Left lung (tissue), 14 donors: ENCODE measurements at places on chromosomes 4 and X. TPM values are rescaled to one million over a fixed set of nuclear protein-coding genes. Genes with fewer than 3 reads are reported as not detected.

DNA sequence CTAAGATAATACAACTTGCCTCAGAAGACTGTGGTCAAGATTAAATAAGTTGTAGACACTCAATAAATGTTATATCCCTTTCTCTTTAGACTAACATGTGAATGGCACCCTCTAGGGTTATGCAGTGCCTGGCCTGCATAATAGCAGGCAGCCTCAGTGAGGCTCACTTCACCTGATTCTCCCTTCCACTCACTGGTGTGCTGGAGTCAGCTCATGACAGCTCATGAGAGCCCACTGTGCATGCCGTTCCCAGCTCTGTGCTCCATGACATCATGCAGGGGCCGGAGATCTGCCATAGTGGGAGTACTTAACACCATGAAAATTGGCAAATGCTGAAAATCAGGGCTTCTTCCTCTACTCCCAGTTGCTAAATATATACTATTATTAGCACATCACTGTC, 64.5 kb downstream of the TEC start:
- no peaks in the 10 kb centered on the region for H3K4me1 ChIP-seq
- no peaks in the 10 kb centered on the region for H3K36me3 ChIP-seq
- DNase-seq: no peak
- H3K27me3 ChIP-seq: no peaks in the 10 kb centered on the region

GRCh38 chr4:162644346-162644745, 480.5 kb upstream of the FSTL5 start:
- no peaks in the 10 kb centered on the region for H3K36me3 ChIP-seq
- no peak for DNase-seq
- H3K27ac ChIP-seq: no peak overlapping the region
- no peaks in the 10 kb centered on the region for H3K4me1 ChIP-seq

DNA sequence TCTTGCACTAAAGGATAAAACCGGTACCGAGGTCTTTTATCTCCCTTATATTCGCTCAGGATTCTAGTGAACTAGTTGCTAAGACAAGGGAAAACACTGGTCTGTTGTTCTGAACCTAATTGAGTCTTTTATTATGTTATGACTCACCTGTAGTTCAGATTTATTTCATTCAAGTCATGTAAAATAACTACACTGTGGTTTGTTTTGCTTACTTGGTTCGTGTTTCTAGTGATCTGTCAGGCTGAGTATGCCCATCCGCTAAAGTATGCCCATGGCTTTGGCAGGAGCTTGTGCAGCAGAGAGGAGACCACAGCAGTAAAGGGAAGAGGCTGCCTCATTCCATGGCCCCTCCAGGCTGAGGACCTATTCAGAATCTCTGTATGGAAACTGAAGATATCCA, 126.1 kb downstream of the AFF1 start:
- no peak overlapping the region for H3K27ac ChIP-seq
- DNase-seq: no peak
- H3K36me3 ChIP-seq: peaks cover 13% of the 10 kb centered on the region
- H3K27me3 ChIP-seq: no peaks in the 10 kb centered on the region

GRCh38 chrX:9117851-9118250, 83.9 kb upstream of the FAM9B start:
- no peak overlapping the region for H3K27ac ChIP-seq
- H3K4me3 ChIP-seq: no peak overlapping the region
- no peaks in the 10 kb centered on the region for H3K36me3 ChIP-seq
- no peaks in the 10 kb centered on the region for H3K4me1 ChIP-seq

- H3K36me3 ChIP-seq: no peaks in the 10 kb centered on the region
- H3K4me1 ChIP-seq: peaks cover 58% of the 10 kb centered on the region
- no peaks in the 10 kb centered on the region for H3K27me3 ChIP-seq
- peak overlapping the region; percentile 43 for H3K4me3 ChIP-seq
Measured at GRCh38 chr4:6695660-6696610, 2.3 kb downstream of the S100P start.

DNA sequence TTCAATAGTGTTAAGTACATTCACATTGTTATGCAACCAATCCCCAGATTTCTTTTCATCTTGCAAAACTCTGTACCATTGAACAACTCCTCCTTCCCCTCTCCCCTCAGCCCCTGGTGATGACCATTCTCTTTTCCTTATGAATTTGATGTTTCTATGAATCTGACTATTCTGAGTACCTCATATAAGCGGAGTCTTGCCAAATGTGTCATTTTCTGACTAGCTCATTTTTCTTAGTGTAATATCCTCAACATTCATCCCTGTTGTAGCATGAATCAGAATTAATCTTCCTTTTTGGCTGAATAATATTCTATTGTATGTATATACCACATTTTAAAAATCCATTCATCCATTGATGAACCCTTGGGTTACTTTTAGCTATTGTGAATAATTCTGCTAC, 34.0 kb downstream of the SMIM20 start:
- no peak overlapping the region for H3K27ac ChIP-seq
- H3K4me1 ChIP-seq: no peaks in the 10 kb centered on the region
- no peak for DNase-seq

DNA sequence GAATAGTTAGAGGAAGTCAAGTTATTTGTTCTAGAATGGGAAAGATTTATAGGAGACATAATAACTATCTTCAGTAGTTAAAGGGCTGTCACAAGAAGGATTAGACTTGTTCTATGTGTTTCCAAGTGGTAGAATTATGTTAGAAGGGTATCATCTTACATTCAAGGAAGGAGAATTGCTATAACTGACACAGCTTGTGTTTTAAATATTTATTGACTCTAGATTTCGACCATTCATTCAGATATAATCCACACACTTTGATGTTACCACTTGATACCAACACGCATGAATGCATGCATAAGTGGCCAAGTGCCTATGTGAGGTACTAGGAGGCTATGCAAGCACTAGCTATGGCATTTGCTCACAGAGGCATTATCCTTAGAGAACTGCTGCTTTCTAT, 122.7 kb downstream of the CCNB3 start:
- H3K4me1 ChIP-seq: no peaks in the 10 kb centered on the region
- DNase-seq: no peak
- no peaks in the 10 kb centered on the region for H3K27me3 ChIP-seq

GRCh38 chr4:82042042-82042441, 331.7 kb downstream of the HNRNPD start:
- peaks cover 14% of the 10 kb centered on the region for H3K4me1 ChIP-seq
- H3K27me3 ChIP-seq: peaks cover 11% of the 10 kb centered on the region
- H3K36me3 ChIP-seq: no peaks in the 10 kb centered on the region
- H3K27ac ChIP-seq: no peak overlapping the region
- no peak overlapping the region for H3K4me3 ChIP-seq
- DNase-seq: no peak

- no peaks in the 10 kb centered on the region for H3K27me3 ChIP-seq
- no peaks in the 10 kb centered on the region for H3K36me3 ChIP-seq
- H3K4me1 ChIP-seq: no peaks in the 10 kb centered on the region
- no peak overlapping the region for H3K27ac ChIP-seq
- DNase-seq: no peak
Measured at GRCh38 chrX:116449156-116449555, 12.8 kb downstream of the SLC6A14 start.

GRCh38 chr4:7375427-7375826, 59.3 kb downstream of the PSAPL1 start:
- no peak for DNase-seq
- no peak overlapping the region for H3K4me3 ChIP-seq
- no peak overlapping the region for H3K27ac ChIP-seq
- no peaks in the 10 kb centered on the region for H3K36me3 ChIP-seq
- H3K4me1 ChIP-seq: no peaks in the 10 kb centered on the region

- no peak overlapping the region for H3K27ac ChIP-seq
- H3K36me3 ChIP-seq: no peaks in the 10 kb centered on the region
- no peak overlapping the region for H3K4me3 ChIP-seq
- no peaks in the 10 kb centered on the region for H3K4me1 ChIP-seq
Measured at GRCh38 chrX:39827951-39828350, 269.8 kb downstream of the BCOR start.

DNA sequence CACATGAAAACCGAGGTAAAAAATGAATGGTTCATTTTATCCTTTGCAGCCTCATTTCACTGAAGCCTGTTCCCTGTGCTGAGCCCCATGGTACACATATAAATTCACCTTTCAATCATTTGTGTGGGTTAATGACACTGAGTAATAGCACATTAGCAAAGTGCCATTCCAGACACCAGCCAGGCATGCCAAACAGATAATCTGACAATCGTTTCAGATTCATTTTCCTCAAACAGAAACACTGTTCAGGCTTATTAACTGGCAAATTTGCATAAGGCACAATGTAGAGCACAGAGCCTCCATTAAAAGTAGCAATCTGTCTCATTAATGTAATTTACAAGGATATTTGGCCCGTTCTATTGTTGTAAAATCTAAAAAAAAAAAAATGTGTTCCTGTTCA, 76.2 kb downstream of the UNC5C start:
- H3K36me3 ChIP-seq: no peaks in the 10 kb centered on the region
- DNase-seq: no peak
- H3K4me3 ChIP-seq: no peak overlapping the region
- H3K27me3 ChIP-seq: no peaks in the 10 kb centered on the region

- H3K27me3 ChIP-seq: no peaks in the 10 kb centered on the region
- peaks cover 20% of the 10 kb centered on the region for H3K4me1 ChIP-seq
- no peaks in the 10 kb centered on the region for H3K36me3 ChIP-seq
- H3K4me3 ChIP-seq: no peak overlapping the region
Measured at GRCh38 chrX:154349359-154349935, 25.0 kb downstream of the FLNA start.

DNA sequence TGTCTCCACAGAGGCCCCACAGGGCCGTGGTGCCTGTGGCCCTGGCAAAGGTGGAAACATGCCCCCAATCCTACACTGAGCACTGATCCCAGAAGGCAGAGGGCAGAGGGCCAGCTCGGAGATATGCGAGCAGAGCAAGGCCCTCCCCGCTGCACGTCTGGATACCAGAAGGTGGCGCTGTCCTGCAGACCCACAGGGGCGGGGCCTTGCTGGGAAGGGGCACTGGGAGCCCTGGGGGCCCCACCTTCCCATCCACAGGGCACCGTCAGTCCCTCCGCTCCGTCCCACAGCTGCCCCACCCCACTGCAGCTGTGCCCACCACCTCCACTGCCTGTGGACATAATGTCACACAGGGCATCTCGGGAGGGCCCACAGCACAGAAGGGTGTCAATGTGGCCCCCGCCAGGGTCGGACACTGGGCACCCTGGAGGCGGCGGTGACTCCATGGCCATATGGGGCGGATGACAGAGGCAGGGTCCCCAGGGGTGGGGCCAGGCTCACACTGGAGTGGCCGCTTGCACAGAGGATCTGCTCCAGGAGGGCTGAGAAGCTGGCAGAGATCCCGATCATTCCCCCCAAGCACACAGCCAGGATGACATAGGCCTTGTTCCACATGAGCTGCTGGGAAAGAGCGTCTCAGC, 4.8 kb downstream of the SLC49A3 start:
- H3K4me1 ChIP-seq: peaks cover 49% of the 10 kb centered on the region
- H3K4me3 ChIP-seq: no peak overlapping the region
- H3K27ac ChIP-seq: no peak overlapping the region
- H3K27me3 ChIP-seq: peaks cover 8% of the 10 kb centered on the region
- DNase-seq: peak; percentile 60

- H3K27ac ChIP-seq: no peak overlapping the region
- no peak for DNase-seq
- no peaks in the 10 kb centered on the region for H3K27me3 ChIP-seq
- H3K36me3 ChIP-seq: no peaks in the 10 kb centered on the region
Measured at GRCh38 chrX:7570432-7571029, 272.4 kb upstream of the VCX start.

GRCh38 chr4:143351774-143352451, 15.2 kb downstream of the GAB1 start:
- no peaks in the 10 kb centered on the region for H3K27me3 ChIP-seq
- H3K27ac ChIP-seq: peak overlapping the region; percentile 53
- peaks cover 50% of the 10 kb centered on the region for H3K4me1 ChIP-seq

DNA sequence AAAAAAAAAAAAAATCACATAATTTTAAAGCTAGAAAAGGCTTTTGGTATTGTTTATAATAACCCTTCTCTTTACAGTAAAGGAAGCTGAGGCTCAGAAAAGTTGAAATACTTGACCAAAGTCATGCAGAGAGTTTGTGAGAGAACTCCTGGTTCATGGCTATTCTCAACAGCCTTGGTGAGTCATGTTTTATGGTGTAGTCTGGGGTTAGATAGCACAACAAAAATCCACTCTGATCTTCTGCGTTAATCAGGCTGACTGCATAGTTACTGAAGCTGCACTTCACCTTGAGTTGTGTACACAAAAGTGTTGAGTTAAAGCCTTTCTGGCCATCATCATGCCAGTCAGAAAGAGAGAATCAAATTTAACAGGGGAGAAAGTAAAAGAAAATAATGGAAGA, 19.3 kb upstream of the SFRP2 start:
- no peak overlapping the region for H3K27ac ChIP-seq
- no peaks in the 10 kb centered on the region for H3K36me3 ChIP-seq
- H3K4me1 ChIP-seq: no peaks in the 10 kb centered on the region
- no peak for DNase-seq
- H3K27me3 ChIP-seq: no peaks in the 10 kb centered on the region
- H3K4me3 ChIP-seq: no peak overlapping the region

The PASD1 gene
- total RNA-seq: not detected

The MAGEB16 gene
- total RNA-seq: not detected

The RRH gene
- 0.23 TPM for total RNA-seq

The MAGED1 gene
- total RNA-seq: 132 TPM
